ENCODE measurements at places on chromosomes 2 and 18. TPM values are rescaled to one million over a fixed set of nuclear protein-coding genes. Genes with fewer than 3 reads are reported as not detected.

- H3K4me1 ChIP-seq, result peaks cover 4% of the 10 kb centered on the region
- H3K36me3 ChIP-seq, result no peaks in the 10 kb centered on the region
- no peak for DNase-seq
Observed at GRCh38 chr2:191177751-191178736, 27.2 kb upstream of the STAT4 start.

Gene CFAP65
- not detected for total RNA-seq

GRCh38 chr2:12932192-12932591, 215.5 kb downstream of the TRIB2 start:
- H3K4me3 ChIP-seq, result no peak overlapping the region
- H3K27me3 ChIP-seq, result no peaks in the 10 kb centered on the region
- H3K36me3 ChIP-seq, result no peaks in the 10 kb centered on the region

DNA sequence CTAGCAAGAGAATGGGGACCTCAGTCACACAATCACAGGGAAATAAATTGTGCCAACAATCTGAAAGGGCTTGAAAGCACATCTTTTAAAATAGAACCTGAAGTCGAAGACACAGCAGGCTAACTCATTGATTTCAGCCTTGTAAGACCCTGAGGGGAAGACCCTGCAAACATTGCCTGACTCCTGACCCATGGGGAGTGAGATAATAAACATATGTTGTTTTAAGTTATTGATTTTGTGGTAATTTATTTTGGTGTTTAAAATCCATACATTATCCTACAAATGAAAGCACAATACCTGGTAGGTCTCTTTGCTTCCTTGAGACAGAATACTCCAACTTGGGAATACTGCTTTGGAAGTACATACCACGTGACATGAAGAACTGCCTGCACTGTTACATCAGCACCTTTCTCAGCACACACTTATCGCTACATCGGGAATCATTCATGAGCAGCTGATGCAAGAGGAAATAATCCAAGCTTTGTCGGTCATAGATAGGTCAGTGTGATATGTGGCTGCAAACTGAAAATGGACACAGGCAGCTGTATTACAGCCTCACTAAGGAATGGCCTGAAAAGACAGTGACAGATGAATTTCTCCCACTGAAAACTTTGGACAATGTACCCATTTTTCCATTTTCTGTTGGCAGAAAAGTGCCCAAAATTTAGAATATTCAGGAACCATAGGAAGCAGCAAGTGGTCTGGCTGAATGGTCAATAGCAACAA, 494.5 kb upstream of the MAP2 start:
- H3K36me3 ChIP-seq, result no peaks in the 10 kb centered on the region
- no peak overlapping the region for H3K27ac ChIP-seq
- H3K4me3 ChIP-seq, result no peak overlapping the region
- no peaks in the 10 kb centered on the region for H3K27me3 ChIP-seq

- H3K27me3 ChIP-seq, result no peaks in the 10 kb centered on the region
- H3K4me1 ChIP-seq, result no peaks in the 10 kb centered on the region
- H3K4me3 ChIP-seq, result no peak overlapping the region
- H3K27ac ChIP-seq, result no peak overlapping the region
- no peaks in the 10 kb centered on the region for H3K36me3 ChIP-seq
Observed at GRCh38 chr2:128753321-128753720, 434.7 kb upstream of the HS6ST1 start.

GRCh38 chr2:198127627-198128026, 323.2 kb downstream of the PLCL1 start:
- no peak overlapping the region for H3K4me3 ChIP-seq
- no peaks in the 10 kb centered on the region for H3K4me1 ChIP-seq
- no peak overlapping the region for H3K27ac ChIP-seq
- no peaks in the 10 kb centered on the region for H3K27me3 ChIP-seq

DNA sequence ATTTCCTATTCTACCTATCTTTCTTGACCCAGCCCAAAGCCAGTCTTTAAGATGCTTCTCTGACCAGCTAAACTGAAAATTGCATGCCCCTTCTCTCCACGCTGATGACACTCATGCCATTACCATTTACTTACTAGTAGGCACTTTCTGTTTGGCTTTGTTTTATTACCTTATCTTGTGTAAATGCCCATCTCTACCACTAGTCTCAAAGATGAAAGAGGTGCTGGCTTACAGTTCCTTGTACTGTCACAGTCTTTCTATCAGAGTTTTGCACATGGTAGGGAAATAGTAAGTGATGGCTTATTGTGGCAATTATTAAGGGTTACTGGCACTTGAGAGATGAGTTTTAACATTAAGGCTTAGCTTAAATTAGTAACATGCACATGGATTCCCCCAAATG, 352.1 kb downstream of the RBM43 start:
- H3K4me3 ChIP-seq, result no peak overlapping the region
- DNase-seq, result no peak
- H3K27ac ChIP-seq, result no peak overlapping the region
- H3K4me1 ChIP-seq, result no peaks in the 10 kb centered on the region
- H3K36me3 ChIP-seq, result no peaks in the 10 kb centered on the region

- no peak overlapping the region for H3K27ac ChIP-seq
- H3K4me1 ChIP-seq, result no peaks in the 10 kb centered on the region
- no peaks in the 10 kb centered on the region for H3K27me3 ChIP-seq
- no peaks in the 10 kb centered on the region for H3K36me3 ChIP-seq
- DNase-seq, result no peak
Observed at GRCh38 chr18:10661317-10661716, 135.5 kb downstream of the NAPG start.

- peaks cover 10% of the 10 kb centered on the region for H3K36me3 ChIP-seq
- no peak overlapping the region for H3K27ac ChIP-seq
- no peaks in the 10 kb centered on the region for H3K4me1 ChIP-seq
- no peak for DNase-seq
- no peak overlapping the region for H3K4me3 ChIP-seq
Observed at GRCh38 chr2:241957276-241957675, 87.7 kb downstream of the RTP5 start.

DNA sequence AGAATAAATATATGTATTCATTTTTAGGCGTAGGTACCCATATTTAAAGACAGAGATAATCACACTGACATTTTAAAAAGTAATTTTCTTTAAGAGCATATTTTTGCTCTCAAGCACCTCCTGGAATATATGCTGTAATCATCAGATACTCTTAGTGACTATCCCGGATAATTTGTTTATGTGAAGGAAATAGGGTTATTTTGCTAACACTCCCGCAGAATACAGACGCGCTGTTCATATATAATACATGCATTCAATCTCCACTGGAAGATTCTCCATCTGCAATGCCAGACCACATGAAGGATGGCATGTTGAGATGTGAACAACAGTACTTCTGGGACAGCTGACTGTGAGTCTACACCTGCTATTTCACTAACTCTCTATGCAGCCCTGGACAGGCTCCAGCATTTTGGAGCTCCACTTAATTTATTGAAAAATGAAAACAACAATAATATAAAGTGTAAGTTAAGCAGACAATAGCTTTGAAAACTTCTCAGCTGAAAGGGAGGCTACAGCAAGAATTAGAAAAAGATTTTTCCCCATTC, 430.6 kb downstream of the TMX3 start:
- no peak overlapping the region for H3K4me3 ChIP-seq
- H3K27me3 ChIP-seq, result no peaks in the 10 kb centered on the region
- no peak for DNase-seq
- no peaks in the 10 kb centered on the region for H3K4me1 ChIP-seq

GRCh38 chr2:124246170-124246569, 221.1 kb downstream of the CNTNAP5 start:
- H3K36me3 ChIP-seq, result no peaks in the 10 kb centered on the region
- H3K4me1 ChIP-seq, result no peaks in the 10 kb centered on the region
- H3K4me3 ChIP-seq, result no peak overlapping the region
- H3K27ac ChIP-seq, result no peak overlapping the region
- no peaks in the 10 kb centered on the region for H3K27me3 ChIP-seq
- DNase-seq, result no peak

DNA sequence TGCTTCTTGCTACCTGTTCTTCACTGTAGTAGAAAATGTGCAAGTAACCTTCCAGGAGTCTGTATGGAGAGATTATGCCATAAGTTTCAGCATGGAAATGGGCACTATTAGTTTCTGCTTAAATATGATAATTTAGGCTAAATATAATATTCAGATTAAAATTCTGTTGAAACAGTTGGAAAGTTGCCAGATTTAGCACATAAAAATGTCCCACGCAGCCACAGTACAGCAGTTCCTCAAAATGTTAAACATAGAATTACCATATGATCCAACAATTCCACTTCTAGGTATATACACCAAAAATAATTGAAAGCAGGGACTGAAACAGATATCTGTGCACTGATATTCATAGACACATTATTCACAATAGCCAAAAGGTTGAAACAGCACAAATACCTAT, 121.2 kb downstream of the NRP2 start:
- no peak overlapping the region for H3K4me3 ChIP-seq
- H3K36me3 ChIP-seq, result no peaks in the 10 kb centered on the region
- H3K4me1 ChIP-seq, result no peaks in the 10 kb centered on the region
- no peaks in the 10 kb centered on the region for H3K27me3 ChIP-seq
- no peak for DNase-seq
- H3K27ac ChIP-seq, result no peak overlapping the region

Gene C2orf81
- 2.9 TPM for total RNA-seq

DNA sequence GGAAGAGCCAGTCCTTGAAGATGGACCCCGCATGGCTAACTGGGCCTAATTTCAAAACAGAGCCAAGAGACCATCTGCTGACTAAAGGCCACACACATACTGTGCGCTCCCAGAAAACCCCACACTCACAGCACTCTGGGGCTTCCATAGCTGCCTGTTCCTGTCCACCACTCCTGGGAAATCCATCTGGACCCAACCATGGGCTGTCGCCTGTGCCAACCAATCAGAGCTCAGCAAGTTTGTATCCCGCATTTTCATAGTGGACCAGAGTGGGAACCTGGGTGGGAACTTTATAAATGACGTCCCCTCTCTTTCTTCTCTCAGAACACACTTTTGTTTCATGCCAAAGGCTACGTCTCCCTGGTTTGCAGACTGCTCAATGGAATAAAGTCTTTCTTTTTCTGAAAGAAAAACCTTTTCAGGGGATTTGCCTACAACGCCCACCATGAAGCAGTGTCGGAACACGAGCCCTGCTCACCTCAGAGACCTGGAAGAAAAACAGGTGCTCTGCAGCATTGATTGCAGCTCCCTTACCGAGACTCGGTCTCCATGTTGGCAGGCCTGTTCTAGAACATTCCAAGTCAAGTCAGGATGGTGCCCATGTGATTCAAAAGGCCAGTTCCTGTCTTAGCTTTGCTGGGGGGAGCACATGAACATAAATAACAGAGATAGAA, 137.2 kb upstream of the GPC1 start:
- no peak overlapping the region for H3K4me3 ChIP-seq
- H3K27me3 ChIP-seq, result no peaks in the 10 kb centered on the region
- no peak for DNase-seq
- no peaks in the 10 kb centered on the region for H3K36me3 ChIP-seq

Gene STON1
- total RNA-seq, result 1.3 TPM

GRCh38 chr18:56162311-56163265, 475.8 kb downstream of the TXNL1 start:
- H3K4me1 ChIP-seq, result no peaks in the 10 kb centered on the region
- no peak for DNase-seq
- no peak overlapping the region for H3K4me3 ChIP-seq
- H3K36me3 ChIP-seq, result no peaks in the 10 kb centered on the region
- H3K27ac ChIP-seq, result no peak overlapping the region

Gene CNTNAP5
- total RNA-seq, result not detected

GRCh38 chr2:186868344-186868743, 19.4 kb upstream of the ZSWIM2 start:
- H3K27me3 ChIP-seq, result no peaks in the 10 kb centered on the region
- H3K27ac ChIP-seq, result no peak overlapping the region
- no peaks in the 10 kb centered on the region for H3K4me1 ChIP-seq
- no peak for DNase-seq
- no peaks in the 10 kb centered on the region for H3K36me3 ChIP-seq

Gene CD28
- 130 TPM for total RNA-seq

Data from CD4-positive, alpha-beta T cell (primary cell).